ENCODE measurements at places on chromosomes 1 and 21. TPM values are rescaled to one million over a fixed set of nuclear protein-coding genes. Genes with fewer than 3 reads are reported as not detected.
A peak's percentile ranks its signal among the peaks of the same experiment; 100 is the strongest.

- DNase-seq: no peak
Measured at GRCh38 chr1:245036102-245036501, 118.7 kb upstream of the KIF26B start.

GRCh38 chr1:193701759-193702158 lies 515.3 kb upstream of the B3GALT2 start:
- no peak for DNase-seq

DNA sequence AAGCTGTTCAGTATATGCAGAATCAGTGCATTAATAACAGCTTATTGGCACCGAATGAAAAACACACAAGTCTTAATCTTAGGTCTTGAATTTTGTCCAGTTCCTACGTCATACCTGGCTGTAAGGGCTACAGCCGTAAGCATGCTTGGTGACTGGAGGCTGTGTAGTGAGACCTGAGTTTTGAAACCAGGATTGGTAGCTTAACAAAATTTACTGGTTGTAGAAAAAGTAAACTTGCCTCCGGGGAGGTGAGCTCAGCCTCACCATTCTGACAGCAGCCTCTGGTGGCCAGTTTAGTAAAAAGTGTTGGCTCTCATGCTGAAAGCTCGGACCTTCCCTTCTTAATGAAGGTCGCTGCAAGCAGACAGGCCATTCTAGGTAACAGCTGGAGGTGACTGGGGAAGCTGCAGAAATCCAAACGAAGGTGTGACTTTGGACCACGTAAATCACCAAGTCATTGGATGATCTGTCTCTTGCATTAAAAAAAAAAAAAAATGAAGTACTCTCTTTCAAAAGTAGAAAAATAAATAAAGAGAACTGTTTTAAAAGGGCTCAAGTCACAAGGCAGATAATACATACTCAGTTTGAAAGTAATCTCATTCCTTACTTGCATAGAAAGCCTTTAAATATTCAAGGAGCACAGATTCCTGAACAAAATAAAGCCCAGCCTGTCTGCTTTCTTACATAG lies 48.9 kb downstream of the HLCS start:
- peak; percentile 72 for DNase-seq

DNA sequence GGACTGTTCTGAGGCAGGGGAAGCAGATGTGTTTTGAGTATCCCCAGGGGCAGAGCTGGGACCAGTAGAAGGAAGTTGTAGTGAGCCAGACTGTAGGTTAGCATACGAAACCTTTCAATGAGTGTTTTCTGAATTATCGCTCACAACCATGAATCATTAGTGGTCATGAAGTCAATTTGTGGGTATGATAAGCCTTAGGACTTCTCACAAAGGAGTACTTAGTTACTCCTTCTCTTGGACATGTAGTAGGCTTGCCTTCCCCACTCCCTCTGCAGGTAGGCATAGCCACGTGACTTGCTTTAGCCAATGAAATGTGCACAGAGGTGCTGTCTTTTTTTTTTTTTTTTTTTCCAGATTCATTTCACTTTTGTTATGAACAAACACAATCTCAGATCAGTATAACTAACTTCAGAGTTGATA lies 23.9 kb upstream of the FAAH start:
- peak; percentile 53 for DNase-seq

DNA sequence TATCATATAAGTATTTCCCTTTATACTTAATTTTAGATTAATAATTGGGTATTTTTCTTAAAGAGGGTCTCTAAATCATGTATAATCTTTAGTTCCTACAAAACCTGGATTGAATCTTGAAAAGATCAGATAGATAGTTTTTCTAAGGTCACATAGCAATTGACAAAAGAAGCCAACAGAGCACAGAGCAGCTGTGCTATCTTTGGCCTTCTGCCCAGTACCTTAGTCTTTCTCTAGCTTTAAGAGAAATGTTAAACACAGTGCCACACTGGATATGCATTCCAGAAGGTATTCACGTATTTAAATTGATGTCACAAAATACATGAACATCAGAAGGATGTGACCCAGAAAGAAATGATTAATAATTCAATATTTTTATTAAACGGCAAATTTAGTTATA lies 86.8 kb downstream of the C21orf91 start:
- DNase-seq: peak; percentile 3

DNA sequence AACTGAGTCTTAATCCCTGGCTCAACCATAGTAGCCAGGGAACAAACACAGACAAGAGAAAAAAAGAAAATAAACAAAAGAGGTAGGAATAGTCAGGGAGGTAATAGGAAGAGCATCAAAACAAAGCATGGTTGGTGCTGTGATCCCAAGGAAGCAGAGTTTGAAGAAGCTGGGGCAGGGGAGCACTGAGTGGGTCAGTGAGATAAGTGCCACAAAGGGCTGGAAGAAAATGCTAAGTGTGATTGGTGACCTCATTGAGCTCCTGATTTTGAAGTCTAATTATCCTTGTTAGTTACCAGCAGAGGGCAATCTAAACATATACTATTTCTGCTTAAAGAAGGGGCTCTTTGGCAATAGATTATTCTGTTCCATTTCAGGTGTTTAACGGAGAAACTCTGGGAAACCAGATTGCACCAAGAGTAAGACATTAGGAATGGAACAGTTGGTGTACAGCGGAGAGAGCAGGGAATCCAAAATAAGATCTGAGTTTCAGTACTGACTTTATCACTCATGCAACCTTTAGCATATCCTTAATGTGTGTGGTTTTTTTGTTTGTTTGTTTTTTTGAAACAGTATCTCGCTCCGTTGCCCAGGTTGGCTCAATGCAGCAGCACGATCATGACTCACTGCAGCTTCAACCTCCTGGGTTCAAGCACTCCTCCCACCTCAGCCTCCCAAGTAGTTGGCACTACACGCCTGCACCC lies 30.7 kb upstream of the KIAA1614 start:
- peak; percentile 67 for DNase-seq

The DCDC2B gene
- total RNA-seq: not detected

The CAMK1G gene
- total RNA-seq: 0.90 TPM

The GIPC2 gene
- total RNA-seq: 0.74 TPM

The LIPI gene
- not detected for total RNA-seq

The CTH gene
- 7.6 TPM for total RNA-seq

The BCAN gene
- not detected for total RNA-seq

The RGS16 gene
- 2.3 TPM for total RNA-seq

The CDA gene
- not detected for total RNA-seq

The BRINP2 gene
- total RNA-seq: 0.08 TPM

Data from fibroblast of the aortic adventitia (primary cell).